ENCODE measurements at places on chromosomes 4 and X.

GRCh38 chr4:173398220-173398619, 696 bp downstream of the SCRG1 start:
- DNase-seq = no peak

DNA sequence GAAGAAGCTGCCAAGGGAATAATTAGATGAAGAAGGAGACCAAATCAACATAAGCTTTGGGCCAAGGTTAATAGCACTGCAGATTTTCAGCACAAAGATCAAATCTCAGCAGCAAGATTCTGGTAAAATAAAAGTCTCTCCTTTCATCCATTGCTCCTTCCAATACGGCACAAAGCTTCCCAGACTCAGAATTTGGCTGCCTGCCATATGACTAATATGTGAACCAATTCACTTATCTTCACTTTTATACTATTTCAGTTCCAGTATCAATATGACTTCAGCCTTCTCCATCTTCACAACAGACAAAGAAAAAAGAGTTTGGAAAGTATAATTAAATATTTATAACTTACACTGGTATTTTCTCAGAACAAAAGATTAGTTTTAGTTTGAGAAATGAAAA, 978.3 kb upstream of the GRID2 start:
- no peak for DNase-seq

GRCh38 chrX:74119016-74119910, 184.7 kb upstream of the ZCCHC13 start:
- no peak for DNase-seq

- DNase-seq = no peak
These were observed 290.9 kb upstream of the LDB2 start for GRCh38 chr4:17189401-17189720.

- peak; percentile 63 for DNase-seq
These were observed 13.4 kb upstream of the NHS start for GRCh38 chrX:17361620-17362019.

Data from WTC11 (cell line).